ENCODE measurements at places on chromosomes 6 and 20.

- DNase-seq = no peak
Observed at GRCh38 chr20:60310560-60311349, 352.5 kb downstream of the CDH26 start.

DNA sequence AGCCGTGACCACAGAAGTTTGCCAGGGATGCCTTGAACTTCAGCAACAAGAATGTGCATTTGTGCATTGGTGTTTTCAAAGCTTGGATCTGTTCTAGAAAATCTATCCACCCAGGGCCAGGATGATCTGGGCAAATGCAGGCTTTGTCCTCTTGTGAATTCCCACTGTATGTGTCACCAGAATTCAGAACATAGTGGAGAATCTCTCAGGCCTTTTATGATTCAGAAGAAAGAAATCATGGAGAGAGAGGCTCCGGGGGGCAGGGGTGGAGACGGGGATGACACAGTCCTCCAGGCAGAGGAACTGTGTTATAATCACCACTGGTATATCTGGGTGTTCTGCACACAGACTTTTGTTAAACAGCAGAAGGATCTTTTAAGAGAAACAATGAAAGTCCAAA, 304.1 kb downstream of the CDH4 start:
- no peak for DNase-seq

DNA sequence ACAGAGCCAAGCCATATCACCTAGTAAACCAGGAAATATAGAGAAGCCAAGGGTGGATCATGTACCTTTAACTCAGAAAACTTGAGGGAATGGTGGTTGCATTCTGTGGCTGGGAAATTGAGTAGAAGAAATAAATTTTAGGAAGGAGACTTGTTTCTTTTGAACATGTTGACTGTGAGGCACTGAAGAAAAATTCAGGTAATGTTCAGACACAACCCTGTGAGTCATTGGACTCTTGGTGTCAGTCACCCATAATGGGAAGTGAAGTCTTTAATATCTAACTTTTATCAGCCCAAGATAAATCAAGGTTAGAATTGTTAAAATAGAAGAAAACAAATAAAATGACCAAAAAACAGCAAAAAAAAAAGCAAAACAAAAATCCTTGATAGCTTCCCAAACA, 98.8 kb upstream of the GRIK2 start:
- no peak for DNase-seq

DNA sequence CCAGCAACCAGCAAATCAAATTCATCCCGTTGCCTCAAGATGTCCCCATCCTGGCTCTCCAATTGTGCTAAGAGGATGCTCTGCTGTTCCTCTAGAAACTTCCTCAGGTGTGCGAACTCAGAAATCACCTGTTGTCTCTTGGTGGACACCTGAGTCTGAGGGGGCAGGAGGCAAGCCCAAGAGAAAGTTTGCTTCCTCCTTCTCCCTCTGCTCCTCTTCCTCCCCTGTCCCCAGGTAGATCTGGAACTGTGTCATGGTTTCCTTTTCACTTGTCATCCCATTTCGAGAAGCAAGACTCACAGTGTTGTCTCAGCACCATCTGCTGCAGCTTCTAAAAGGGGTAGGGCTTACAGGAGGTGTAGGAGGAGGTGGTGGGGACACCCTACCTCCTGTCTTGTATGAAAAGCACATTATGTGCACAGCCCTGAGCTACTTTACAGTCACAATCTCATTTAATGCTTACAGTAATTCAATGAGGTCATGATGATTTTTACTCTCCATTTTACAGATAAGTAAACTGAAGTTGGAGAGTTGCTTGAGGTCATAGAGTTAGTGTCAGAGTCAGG, 2.5 kb downstream of the TRIM10 start:
- DNase-seq = no peak

GRCh38 chr20:11880680-11881079, 37.0 kb upstream of the BTBD3 start:
- peak; percentile 47 for DNase-seq

DNA sequence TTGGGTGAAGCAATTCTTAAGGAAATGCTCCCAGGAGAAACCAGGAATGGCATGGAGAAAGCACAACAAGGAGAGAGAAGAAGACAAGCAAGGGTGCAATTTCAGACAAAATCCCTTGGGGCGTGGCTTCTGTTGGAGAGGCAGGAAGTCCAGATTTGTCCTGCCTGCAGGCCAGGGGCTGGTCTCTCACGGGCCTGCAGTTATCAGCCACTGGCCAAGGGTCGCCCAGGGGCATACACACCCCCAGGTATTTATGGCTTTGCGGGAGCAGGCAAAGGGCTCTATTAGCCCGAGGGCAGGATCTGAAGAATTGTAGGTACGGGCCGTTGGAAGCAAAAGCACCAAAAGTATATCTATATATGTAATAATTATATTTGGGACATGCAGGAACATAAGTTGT, 87.7 kb downstream of the IYD start:
- DNase-seq = no peak

GRCh38 chr6:56751604-56752003, 108.9 kb upstream of the DST start:
- DNase-seq = no peak
